ENCODE measurements at places on chromosomes 6 and 20. TPM values are rescaled to one million over a fixed set of nuclear protein-coding genes. Genes with fewer than 3 reads are reported as not detected.

DNA sequence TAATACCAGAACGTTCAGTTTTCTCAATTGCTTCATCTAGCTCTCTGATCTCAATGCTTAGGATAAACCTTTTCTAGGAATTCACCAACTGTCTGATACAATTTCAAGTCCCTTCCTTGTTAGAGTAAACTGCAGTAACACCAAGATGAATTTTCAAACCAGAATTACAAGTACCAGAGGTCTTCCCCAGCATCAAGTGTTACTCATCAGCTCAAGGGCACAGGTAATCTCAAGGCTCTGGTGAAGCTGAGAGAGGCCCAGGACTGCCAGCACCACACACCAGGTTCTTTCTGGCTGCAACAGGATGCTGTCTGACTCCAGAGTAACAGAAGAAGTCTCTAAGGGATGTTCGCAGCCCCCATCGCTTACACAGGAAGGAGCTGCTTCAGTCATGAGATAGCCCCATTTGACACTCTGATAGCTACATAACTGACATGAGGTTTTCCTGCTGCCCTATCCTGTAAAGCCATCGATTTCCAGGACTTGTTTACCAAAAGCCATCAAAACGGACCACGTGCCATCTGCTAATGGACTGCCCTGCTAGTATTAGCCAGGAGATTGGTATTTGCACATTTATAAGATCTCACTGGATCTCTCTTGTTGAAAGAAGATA, 549.4 kb downstream of the UTRN start:
- no peak for DNase-seq

DNA sequence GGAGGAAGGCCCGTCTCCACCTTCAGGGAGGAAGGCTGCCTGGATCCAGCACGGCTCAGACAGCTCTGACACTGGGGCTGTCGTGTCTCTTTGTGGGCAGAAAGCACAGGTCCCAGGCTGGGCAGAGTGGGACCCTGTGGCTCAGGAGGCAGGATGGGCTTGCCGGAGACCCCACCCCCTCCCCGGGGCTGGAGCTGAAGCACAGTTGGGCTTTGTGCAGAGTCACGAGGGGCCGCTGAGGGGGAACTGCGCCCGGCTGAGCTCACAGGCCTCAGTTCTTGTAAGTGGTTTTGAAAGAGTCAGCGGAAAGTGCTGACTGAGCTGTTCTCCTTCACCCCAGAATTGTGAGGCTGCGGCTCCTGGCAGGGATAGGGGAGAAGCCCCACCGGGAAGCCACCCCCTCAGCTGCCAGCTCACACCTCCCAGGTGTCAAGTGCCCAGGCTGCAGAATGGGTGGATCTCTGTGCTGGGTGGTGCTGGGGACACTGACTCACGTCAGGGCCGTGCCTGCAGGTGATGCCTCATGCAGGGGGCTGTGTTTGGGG, 145.5 kb upstream of the RNF24 start:
- no peak for DNase-seq

DNA sequence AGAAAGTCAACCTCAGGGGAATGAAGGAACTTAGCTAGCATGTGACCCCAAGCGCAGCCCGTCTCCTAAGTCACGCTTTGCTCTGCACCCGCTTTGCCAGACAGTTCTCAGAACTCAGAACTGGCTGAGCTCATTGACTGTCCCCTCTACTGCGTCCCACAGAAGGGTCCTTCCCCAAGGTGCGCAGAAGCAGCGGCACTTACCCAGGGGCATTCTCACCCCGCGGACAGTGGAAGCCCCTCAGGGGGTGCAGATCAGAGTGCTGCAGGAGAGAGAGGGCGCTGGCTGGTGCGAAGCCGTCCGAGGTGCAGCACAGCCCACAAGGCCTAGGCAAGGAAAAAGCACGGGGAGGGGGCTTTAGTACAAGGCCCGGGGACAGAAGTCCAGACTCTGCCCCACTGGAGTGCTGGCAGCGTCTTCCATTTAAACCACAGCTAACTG, 807 bp downstream of the SNHG17 start:
- no peak for DNase-seq

DNA sequence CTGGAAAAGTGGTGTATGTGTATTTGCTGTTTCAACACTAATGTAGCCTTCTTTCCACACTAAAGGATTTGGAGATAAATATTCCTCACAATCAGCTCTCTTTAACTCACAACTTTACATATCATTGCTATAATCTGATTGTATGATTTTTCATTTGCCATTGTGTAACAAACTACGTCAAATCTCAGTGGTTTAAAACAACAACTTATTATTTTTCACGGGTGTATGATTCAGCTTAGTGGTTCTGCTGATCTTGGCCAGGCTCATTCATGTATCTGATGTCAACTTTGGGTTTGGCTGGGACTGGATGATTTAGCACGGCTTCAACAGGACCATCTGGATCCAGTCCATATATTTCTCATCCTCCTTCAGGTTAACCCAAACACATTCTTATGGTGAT, 55.4 kb upstream of the TMX4 start:
- no peak for DNase-seq

- no peak for DNase-seq
Observed at GRCh38 chr6:19857139-19857538, 20.0 kb downstream of the ID4 start.

GRCh38 chr20:18307301-18307700, 19.0 kb downstream of the ZNF133 start:
- no peak for DNase-seq

DNA sequence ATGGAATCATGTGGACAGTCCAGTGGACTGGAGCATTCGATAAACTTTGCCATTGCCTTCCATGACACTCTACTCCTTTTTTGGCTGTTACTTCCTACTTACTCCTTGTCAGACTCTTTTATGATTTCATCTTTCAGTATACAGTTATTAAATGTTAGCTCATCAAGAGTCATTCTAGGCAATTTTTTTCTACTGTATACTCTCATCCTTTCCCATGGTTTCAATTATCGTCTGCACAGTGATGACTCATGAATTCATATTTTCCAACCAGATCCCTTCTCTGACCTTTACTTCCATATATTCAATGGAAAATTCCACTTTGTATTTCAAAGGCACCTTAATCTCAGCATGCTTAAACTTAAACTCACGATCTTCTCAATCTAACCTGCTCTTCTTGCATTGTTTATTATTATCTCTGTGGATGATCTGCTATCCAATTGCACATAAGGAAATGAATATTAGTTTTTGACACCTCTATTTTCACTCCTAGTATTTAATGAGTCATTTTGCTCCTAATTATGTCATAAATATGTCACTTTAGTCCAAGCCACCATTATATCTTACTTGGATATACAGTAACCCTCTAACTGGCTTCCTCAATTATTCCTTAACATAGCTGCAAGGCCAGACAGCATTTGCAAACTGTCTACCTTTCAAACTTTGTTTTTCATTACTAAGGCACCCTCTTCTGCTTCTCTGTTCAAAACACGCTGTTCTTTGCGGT, 427.5 kb downstream of the PHF3 start:
- no peak for DNase-seq

DNA sequence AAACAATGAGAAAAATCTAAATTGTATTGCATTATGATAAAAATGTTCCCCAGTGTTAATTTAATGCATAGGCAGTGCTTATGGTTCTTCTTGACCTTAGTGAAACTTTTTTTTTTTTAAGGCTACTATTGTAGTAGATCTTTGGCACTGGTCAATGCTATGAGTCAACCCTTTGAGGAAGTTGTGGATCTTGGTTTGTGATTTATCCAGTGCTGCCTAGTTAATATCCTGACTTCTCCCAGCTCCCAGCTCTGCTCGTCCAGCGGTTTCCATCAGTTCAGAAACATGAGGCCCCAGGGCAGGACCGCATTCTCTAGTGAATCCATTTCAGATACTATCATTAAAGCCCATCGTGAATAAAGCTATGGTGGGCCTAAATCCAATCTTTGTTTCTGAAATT, 364.5 kb upstream of the JARID2 start:
- DNase-seq = no peak

- DNase-seq = no peak
Observed at GRCh38 chr20:4147319-4147718, 132.0 kb upstream of the RNF24 start.

GRCh38 chr6:16967470-16967817, 134.4 kb upstream of the STMND1 start:
- no peak for DNase-seq

GRCh38 chr6:22471746-22472145, 97.6 kb upstream of the HDGFL1 start:
- no peak for DNase-seq

DNA sequence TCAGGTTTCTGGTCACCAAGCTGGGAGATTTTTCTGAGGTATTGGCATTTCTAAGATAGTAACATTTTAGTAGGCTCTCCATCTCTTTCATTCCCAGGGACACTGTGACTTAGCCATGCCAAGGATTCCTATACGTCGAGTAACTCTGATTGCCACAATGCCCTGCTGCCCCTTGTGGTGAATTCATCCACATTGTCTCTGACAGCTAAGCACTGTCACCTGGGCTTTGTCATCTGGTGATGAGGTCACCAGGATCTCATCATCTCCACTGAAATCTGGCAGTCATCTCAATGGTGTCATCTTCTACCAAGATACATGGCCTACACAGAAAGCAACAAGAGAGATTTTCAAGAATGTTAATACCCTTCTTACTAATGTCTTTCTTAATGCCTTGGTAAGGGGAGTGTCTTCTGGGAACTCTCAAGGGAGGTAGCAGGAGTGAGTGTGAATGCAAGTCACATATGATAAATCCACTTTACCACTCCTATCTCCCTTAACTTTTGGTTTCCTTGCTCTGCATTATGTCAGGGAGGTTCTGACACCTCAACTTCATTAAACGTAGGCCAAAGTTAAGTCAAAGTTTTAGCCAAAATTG, 246.7 kb downstream of the CD109 start:
- no peak for DNase-seq

GRCh38 chr6:56814802-56815201, 140.1 kb upstream of the BEND6 start:
- DNase-seq = no peak

GRCh38 chr6:17650656-17651309, 50.7 kb downstream of the FAM8A1 start:
- DNase-seq = no peak

DNA sequence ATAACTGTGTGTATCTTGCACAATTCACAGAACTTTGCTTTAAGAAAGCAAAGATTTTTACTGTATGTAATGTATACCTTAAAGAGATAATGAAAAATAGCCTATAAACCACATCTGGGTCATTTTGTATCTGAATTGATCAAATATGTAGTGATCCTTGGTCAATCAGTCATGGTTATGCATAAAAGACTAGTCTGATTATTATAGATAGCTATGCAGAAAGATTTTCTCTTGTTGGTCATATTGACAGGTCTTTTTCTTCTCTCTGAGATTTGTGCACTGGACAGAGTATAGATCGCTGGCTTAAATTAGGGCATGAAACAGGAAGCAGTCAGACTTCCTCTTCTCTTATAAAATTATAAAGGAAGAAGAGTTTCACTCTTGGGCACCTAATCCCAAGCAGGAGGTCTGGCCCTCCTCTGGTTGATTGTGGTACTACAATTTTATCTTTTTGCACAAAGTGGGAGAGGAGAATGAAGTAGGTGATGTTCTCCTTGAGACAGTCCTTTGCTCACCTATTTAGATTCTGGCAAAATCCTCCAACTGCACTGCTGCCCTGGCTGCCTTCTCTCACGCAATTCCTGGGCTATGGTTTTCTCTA, 380.9 kb upstream of the RGS17 start:
- DNase-seq = no peak

- DNase-seq = no peak
Observed at GRCh38 chr6:39227476-39227875, 1.8 kb downstream of the KCNK5 start.

Gene GHRH
- total RNA-seq = not detected

Gene GPX5
- not detected for total RNA-seq

Gene TRIM31
- total RNA-seq = 0.78 TPM
